Astrocyte (in vitro differentiated cells and primary cell): ENCODE measurements at places on chromosomes 11 and 22.

GRCh38 chr11:36098853-36099375 is 155.1 kb downstream of the LDLRAD3 start:
- DNase-seq = no peak

DNA sequence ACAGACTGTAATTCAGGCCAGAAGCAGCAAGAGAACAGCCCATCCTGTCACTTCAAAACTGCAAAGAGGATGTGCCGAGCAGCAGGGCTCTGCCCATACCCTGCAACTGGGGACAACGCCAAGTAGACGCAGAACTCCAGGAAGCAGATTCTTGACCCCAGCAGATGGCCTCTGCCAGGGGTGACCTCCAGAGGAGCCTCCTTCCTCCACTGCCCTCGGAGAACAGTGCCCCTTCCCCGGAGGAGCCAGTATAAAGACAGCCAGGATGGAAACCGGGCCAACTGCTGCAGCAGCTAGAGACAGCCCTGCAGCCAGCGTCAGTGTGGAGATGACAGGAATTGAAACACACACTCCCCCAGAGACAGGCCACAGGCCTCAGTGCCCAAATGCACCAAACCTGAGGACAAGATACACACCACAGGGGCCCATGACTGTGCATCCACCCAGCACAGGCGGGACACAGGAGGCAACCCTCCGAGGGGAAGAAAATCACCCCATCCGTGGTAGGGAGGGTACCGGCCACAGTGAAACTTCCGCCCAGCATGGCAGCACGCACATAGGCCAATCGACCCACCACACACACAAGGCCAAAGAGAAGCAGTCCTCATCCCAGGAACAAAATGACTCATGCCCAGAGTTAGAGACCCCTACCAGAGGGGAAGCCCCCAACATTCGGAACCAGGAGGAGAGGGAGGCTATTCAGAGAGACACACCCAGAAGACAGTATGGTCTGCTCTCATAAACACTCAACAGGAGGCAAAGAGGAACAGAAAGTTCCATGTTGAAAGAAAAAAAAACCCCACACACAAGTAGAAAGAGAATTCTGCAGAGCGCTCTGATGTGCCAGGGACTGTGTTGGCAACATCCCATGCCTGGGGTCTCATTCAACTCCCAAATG is 5.6 kb downstream of the AHNAK start:
- no peak for DNase-seq

DNA sequence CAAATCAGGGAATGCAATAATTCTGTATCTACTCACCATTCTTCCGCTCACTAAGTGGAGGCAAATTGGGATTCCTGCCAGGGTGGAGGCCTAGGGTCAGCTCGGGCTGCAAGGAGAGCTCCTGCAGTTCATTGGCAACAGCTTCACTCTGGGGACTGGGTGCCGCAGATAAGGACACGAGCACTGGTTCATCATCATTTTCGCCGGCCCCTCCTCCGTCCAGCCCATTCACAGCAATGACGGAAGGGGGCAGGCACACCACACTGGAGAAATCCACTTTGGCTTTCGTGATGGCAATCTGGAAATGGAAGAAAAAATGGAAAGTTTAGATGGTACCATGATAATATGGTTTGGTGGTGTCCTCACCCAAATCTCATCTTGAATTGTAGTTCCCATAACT is 84.4 kb downstream of the MRTFA start:
- DNase-seq = no peak

DNA sequence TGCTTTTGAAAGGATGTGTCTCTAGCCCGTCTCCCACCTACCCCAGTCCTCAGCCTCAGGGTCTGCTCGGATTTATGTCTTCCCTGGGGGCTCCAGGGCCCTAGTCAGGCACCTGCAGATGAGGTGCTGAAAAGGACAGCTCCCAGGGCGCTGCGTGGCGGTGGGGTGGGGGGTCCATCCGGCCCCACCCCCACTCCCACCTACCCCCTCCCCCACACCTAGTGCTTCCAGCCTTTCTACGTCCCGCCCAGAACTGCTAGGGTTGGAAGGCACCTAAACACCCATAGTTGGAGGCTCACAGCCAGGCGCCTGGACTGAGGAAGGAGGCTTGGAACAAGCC is 1.4 kb upstream of the ROBO3 start:
- DNase-seq = no peak
